ENCODE measurements at places on chromosomes 13 and 19.
A peak's percentile ranks its signal among the peaks of the same experiment; 100 is the strongest.

- no peak for DNase-seq
Observed at GRCh38 chr13:31072041-31072440, 89.7 kb downstream of the HSPH1 start.

- no peak for DNase-seq
Observed at GRCh38 chr13:94234738-94235137, 244.7 kb downstream of the DCT start.

DNA sequence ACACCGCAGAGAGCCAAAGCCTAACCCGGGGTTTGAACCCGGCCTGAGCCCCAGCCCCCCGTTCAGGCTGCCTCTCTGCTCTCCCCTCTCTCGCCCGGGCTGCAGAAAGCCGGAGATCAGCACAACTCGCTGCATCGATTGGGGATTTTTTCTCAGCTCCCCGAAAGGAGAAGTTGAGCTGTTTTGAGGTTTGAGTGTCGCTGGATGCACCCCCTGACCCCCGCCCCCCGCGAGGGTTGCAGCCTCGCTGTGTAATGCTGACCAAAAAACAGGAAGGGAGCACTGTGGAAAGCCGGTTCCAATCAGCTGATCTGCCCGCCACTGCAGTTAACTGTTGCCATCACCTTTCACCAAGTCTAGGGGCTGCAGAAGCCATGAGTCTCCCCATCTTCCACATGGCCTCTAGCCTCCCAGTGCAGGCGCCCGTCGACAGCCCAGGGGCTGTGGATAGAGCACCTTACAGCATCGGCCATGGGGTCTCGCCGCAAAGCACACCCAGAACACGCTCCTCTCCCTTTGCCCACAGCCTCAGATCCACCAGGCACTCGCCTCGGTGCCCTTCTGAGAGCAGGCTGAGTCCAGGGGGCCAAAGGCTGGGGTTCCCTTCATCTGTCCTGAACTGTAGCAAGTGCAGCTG is 34.5 kb downstream of the MYO9B start:
- no peak for DNase-seq

DNA sequence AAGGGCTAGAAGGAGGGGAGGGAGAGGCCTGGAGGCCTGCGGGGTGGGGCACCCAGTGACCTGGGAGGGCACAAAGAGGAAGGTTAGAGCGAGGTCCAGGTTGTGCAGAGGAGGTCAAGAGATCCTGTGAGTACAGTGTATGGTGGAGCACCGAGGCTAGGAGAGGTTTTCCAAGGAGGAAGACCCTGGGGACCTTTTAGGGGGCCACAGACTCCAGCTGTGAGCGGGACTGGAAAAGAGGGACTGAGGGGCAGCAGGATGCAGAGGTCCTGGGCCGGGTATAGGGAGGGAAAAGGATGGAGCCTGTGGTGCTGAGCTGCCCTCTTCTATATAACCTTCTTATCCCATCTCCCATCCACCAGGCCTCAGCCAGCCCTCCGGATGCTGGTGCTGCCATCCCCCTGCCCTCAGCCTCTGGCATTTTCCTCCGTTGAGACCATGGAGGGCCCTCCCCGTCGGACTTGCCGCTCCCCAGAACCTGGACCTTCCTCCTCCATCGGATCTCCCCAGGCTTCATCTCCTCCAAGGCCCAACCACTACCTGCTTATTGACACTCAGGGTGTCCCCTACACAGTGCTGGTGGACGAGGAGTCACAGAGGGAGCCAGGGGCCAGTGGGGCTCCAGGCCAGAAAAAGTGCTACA is 863 bp downstream of the ZNF581 start:
- no peak for DNase-seq

- DNase-seq = no peak
Observed at GRCh38 chr13:97559030-97559429, 125.1 kb downstream of the RAP2A start.

DNA sequence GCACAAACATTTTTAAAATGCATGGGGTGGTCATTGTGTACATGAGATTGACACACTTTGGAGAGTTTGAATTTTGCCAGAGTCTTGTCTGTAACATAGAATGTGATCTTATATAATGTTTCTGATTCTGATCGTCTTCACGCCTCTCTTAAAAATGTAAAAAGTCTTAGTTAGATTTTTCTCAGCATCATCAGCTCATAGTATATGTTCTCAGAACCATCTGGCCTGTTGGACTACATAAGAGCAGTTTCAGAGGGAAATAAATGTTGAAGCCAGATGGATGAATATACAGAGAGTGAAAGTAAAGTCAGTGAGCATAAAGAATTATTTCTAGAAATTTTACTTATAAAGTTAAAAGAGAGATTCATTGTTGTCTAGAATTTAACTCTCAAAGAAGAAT is 789.9 kb upstream of the MIR17HG start:
- no peak for DNase-seq

DNA sequence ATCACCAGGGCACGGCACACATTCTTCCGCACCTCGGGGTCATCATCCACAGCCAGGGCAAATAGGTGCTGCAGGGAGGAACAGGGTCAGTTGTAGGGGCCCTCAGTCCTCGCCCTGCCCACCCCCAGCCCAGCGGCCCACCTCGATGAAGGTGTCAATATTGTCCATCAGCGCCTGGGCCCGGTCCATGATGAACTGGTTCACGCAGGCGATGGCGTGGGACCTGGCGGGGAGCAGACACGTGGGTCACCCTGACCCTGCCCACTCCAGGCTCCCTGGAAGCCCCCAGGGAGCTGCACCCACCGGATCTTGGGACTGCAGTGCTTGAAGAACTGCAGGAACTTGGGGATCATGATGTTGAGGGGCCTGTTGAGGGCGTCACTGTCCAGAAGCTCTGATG is 8.6 kb downstream of the TNPO2 start:
- no peak for DNase-seq

DNA sequence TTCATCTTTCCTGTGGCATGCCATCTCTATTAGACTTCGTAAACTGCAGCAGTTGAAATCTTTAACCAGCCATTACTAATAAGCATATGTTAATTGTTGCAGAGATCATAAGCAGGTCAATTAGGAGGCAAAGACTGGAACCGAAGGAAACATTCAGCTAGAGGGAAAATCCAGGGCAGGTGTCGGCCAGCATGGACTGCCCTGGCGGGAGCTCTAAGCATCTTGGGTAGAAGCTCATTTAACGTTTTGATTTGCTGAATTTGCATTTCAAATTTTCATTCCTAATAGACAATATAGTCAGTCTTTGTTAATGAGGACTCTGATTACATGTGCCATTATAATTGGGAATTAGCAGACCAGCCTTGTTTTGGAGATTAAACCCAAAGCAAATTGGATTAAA is 238.6 kb downstream of the POU4F1 start:
- DNase-seq = no peak

- DNase-seq = no peak
Observed at GRCh38 chr19:52648336-52649016, 10.3 kb upstream of the ZNF83 start.

- DNase-seq = no peak
Observed at GRCh38 chr19:29491491-29491890, 34.3 kb upstream of the VSTM2B start.

DNA sequence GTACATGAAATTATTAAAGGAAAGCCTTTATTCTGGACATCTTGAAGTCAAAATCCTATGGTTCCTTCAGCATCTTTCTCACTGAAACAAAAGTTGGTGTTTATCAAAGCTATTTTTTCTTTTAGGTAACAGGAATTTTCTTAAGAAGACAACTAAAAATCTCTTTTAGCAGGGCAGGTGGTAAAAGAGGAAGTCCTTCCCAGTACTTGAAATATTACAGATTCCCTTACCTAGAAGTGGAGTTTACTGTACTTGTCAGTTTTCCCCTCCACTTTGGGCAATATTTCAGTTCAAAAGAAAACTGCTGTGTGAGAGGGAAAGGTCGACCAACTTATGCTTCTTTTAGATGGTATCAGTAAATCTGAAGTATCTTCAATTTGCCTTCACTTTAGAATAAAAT is 64.3 kb upstream of the TDRD3 start:
- DNase-seq = no peak

DNA sequence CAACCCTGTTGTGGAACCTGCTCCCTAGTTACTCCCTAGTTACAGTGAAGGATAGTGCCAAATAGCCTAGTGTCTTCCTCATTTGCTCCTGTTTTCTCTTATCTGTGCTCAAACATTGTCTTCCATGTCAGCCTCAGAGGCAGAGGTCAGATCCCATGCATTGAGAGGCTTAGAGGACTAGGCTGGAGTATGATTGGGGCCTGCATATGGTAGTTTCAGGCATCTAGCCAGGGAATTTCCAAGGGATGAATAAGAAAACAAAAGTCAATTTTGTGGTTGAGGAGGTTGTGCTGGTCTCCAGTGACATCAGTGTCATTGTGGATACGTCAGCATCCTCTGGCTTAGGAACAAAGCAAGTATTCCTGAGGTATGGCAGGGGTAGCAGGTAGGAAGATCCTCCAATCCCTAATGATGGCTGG is 9.4 kb downstream of the ZNF546 start:
- DNase-seq = peak; percentile 18

GRCh38 chr19:558770-559439 is 13.5 kb upstream of the BSG start:
- DNase-seq = no peak

DNA sequence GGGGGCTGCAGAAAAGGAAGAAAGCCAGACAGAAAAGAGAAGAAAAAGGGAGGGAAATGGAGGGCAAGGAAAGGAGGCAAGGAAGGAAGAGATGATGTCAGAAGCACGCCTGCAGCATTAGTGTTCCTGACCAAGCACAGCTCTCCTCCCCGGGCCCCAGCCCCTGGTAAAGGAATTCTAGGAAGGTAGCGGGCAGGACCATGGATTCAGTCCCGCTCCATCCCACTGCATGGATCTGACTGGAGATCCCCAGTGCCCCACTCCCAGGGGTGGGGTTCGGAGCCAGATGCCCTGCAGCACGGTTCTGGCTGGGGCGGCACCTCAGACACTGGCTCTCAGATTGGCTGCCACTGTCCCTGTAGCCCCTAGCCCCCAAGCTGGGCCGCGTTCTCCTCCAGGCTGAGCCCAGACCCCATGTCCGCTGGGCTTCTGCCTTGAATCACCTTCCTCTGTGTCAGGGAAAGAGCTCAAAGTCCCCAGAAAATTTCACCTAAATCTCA is 59.8 kb downstream of the TSHZ3 start:
- no peak for DNase-seq

- DNase-seq = no peak
Observed at GRCh38 chr13:114096031-114096485, 36.4 kb downstream of the RASA3 start.

GRCh38 chr19:46453661-46454060 is 17.7 kb downstream of the PNMA8A start:
- no peak for DNase-seq

Measured in fibroblast of skin of left biceps (primary cell).